ENCODE measurements at places on chromosomes 16 and 17.

DNA sequence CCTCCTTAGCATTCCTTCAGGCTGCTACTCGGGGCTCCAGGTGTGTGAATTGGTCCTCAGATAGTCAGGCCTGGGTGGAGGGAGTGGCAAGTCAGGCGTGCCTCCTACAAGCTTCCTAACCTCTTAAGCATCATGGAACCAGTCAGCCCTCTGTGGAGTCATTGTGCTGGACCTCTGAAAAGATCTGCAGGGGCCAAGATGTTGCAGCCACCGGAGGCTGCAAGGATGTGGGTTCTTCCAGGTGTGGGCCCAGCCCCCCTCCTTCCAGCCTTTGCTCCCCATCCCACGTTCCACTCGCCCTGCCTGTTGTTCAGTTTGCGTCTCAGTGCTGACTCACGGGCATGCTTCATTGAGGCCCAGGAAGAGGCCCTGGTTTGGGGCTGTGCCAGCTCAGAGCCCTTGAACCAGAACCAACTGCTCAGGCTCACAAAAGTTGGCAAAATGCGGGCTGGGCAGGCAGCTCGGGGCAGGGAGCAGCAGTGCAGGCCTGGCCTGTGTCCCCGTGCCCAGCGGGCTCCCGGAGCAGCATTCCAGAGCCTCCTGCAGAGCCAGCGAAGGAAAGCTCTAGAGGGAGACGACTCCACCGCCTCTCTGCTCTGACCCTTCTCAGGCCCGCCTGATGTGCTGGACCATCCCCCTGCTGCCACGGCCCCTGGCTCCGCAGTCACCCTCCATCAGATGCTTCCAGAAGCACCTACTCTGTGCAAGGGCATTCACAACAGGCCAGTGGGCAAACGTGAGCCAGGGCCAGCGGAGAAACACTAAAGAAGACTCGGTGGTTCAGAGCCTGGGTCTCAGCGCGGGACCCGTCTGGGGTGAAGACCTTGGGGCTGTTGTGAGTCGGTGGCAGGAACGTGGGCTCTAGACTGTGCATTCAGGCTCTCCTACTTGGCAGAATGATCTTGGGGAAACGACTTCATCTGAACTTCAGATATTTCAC is 7.5 kb downstream of the LDHD start:
- no peak for DNase-seq

- peak; percentile 21 for DNase-seq
Measured at GRCh38 chr17:62064791-62065563, at the start of gene MED13. MED13 (minus strand) TSS chr17:62065278; CDS start chr17:62065205, 73 bp downstream.

GRCh38 chr17:15289285-15290183 is 24.4 kb upstream of the PMP22 start:
- no peak for DNase-seq

- no peak for DNase-seq
Measured at GRCh38 chr17:41521574-41522261, 3.0 kb upstream of the KRT15 start.

DNA sequence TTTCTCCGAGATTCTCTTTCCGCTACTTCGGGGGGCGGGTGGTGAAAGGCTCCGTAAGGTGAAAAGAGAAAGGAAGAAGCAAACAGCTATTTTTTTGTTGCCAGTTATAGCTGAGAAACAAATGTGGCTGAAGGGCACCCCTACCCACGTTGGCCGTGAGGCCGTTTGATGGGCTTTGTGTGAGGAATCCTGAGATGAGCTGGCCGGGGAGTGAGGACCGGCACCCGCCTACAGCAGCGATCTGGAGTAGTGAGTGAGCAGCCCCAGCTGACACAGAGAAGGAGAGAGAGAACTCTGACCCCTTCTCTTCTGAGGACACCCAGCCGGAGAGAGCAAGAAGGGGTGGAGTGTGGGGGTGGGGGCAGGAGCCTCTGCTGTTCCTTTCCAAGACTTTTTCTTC is 5.6 kb downstream of the JPH3 start:
- no peak for DNase-seq

DNA sequence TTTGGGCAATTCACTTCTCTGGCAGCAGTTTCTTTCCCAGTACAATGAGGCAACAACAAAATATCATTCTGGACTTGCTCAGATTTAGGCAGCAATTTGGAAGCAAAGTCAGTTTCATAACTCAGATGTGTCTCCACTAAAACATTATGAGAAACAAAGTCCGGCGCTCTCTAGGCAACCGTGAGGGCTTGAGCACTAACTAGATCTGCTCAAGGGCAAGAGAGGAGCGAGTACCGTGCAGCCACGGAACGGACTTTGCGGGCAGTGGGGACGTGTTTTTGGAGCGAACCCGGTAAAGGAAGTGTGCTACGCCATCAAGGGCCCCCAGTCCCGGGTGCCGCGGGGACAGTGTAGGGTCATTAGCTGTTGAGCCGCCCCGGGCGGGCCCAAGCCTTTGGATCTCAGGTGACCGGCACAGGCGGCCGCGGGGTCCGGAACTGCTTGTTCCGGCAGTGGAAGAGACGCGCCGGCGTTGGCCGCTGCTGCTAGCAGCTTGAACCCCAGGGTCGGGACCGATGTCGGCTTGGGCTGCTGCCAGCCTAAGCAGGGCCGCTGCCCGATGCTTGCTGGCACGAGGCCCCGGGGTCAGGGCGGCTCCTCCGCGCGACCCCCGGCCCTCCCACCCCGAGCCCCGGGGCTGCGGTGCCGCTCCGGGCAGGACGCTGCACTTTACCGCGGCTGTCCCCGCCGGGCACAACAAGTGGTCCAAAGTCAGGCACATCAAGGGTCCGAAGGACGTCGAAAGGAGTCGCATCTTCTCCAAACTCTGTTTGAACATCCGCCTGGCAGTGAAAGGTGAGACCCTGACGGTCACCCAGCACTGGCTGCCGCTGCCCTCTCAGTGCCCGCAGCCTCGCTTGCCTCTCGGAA is at the start of gene TACO1:
Gene TACO1, plus strand, starts transcription at position 327 of the 870 bp plus-strand sequence. Its CDS starts 189 bp downstream, at position 516.
- DNase-seq = peak; percentile 70

DNA sequence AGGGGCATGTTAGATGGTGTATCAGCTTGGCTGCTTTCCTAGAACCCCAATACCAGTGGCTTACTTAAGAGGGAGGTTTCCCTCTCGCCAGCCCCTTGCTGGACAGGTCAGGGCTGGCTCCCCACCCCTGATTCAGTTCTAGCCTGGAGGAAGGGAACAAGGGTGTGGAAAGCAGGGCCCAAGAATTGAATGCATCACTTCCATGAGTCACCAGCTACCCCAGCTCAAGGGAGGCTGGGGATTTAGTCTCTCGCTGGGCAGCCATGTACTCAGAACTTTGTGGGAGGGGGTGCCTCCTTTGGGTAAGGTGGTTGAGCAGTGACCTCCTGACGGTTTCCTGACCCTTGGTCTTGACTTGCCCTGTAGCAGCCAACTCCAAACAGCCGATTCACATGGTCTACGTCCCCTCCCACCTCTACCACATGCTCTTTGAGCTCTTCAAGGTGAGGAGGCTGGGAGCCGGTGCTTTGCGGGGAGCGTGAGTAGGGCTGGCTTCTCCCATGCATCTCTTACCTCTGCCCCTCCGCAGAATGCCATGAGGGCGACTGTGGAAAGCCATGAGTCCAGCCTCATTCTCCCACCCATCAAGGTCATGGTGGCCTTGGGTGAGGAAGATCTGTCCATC is 12.8 kb downstream of the PDK2 start:
- DNase-seq = no peak

- no peak for DNase-seq
Measured at GRCh38 chr16:57764341-57765159, 29.0 kb downstream of the KATNB1 start.

GRCh38 chr17:28634206-28634865 is 10.6 kb downstream of the BLTP2 start:
- DNase-seq = no peak

GRCh38 chr16:86134802-86135461 is 236.0 kb downstream of the IRF8 start:
- DNase-seq = no peak

GRCh38 chr17:80101011-80101945 is at the start of gene GAA:
GAA (plus strand) TSS chr17:80101581; CDS start chr17:80104587, 3,006 bp downstream.
- peak; percentile 74 for DNase-seq

DNA sequence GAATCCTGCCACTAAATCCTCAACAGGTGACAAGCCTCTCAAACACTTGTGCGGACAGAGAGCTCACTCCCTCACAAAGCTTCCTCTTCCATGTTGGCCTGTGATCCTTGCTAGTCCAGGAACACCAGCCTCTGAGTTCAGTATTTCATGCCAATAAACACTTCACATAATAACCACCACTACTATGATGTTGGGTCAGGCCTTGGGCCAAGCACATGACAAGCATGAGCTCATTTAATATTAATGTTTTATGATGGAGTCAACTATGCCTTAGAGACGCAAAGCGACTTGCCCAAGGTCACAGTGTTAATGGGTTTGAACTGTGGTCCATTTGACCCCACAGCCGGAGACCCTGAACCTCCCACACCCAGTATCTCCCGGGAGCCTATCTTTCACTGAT is 129.1 kb downstream of the GAS7 start:
- DNase-seq = no peak

DNA sequence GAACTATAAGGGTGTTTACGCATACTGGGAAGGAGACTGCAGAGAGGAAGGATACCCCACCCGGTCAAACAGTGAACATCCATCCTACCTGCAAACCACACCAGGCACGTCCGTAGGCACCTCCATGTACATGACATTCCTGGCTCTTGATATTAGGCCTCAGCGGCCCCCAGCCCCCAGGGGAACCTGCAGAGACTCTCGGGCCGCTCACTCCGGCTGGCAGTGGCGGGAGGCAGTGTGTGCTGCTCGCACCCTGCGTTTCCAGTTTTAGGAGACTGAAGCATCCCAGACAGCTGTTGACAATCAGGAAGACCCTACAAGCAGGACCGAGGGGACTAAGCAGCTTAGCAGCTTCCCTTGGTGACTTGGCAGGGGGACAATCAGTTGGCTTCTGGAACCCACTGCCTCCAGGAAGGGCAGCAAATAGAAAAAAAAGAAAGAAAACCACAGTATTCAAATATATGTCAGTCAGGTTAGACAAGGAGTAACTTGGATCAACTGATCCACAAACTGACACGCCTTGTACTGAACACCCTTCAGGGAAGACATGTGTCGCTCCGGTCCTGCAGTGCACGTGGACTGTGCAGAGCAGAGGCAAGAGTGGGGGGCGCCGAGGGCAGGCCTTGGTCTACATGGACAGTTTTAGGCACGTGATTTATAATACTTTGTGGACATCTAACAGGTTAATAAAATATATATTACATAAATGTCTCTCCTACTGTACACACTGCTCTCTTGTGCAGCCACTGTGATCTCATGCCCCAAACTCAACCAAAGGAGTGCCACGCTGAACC is 29.9 kb upstream of the CLEC18B start:
- no peak for DNase-seq

DNA sequence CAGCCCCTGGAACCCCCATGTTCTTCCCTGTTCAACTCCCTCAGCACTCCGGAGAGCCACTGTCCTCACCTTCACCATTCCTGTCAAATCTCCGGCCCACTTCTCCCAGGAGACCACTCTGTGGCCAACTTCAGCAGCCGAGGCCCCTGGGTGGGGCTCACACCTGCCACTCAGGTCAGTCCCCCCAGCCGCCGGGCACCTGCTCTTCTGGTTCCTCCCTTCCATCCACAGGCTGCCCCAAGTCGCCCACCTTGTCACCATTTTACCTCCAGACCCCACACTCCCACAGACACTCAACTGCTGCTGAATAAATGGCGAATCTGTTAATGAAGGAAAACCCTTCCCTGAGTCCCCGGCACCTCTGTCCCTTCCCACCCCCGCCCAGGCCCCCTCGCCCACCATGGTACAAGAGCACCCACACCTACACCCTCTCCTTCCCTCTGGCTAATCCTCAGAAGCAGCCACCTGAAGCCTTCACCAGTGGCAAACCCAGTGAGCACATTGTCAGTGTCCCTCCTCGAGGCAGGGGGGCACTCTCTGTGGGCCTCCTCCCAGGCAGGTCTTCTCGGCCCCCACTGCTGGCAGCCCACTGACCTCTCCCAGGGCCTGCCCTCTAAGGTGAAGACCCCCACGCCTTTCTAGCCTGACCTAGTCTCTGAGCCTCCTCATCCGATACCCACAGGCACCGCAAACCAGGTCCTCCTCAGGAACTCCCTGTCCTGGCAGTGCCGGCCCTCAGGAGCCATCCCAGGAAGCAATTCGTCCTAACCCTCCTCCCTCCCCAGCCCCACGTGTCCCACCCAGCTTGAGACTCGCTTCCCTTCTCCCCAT is 8.2 kb downstream of the CANT1 start:
- DNase-seq = no peak

DNA sequence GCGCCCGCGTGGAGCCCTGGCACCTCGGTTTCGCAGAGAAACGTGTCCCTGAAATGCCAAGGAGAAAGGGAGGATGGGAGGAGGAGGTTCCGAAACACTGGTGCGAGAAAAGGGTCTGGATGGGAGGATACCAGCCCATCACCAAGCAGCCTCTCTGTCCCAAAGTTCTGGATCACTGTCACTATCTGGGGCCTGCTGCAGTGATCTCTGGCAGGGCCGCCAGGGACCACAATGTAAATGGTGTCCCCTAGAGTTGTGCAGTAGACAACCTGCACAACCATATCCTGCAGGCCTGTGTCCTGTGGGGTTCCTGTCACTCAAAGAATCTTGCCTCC is 229.3 kb downstream of the C16orf78 start:
- DNase-seq = no peak

DNA sequence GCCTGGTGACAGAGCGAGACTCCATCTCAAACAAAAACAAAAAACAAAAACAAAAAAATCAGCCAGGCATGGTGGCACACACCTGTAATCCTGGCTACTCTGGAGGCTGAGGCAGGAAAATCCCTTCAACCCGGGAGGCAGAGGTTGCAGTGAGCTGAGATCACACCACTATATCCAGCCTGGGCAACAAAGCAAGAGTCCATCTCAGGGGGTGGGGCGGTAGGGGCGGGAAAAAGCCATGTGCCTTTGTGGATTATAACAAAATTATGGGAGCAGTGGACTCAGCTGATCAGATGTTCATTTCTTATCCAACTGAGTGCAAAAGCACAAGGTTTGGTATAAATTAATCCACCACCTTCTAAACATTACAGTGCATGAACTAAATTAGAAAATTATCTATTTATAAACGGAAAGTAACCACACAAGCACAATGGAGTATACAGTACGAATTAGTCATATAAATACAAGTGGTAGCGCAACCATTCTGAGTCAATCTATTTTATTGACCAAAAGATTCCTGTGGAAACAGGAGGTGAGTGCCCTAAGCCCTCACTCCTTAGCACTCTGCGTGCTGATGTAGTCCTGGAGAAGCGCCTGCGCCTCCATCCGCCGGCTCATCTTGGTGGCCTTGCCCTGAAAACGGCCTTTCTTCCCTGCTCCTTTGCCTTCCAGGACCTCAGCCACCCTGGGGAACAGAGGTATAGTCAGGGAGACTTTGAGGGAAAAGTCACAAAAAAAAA is 14.0 kb downstream of the AARSD1 start:
- no peak for DNase-seq
